Activated naive CD8-positive, alpha-beta T cell treated with anti-CD3 and anti-CD28 coated beads, Interleukin-2, amount 50 U/mL, for 24 hours (primary cell): ENCODE measurements at places on chromosomes 2 and 18.

DNA sequence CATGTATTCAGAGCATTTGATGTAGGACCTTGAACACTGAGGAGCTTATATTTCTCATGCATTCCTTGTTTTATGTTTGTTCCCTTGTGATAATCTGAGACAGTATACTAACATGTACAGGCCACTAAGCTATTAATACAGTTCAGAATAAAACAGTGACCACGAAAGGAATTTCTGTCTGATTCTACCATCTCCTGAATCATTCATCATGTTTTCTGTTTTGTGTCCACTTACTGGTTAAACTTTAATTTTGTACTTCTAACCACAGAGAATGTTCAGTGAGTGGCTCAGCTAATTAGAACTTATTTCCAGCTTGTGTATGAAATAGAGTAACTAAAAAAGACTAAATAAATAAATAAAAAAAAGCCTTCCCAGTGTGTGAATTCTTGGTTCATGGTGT lies 110.4 kb downstream of the LRP1B start:
- H3K4me1 ChIP-seq, result no peaks in the 10 kb centered on the region
- no peak overlapping the region for H3K4me3 ChIP-seq
- no peak for DNase-seq
- no peaks in the 10 kb centered on the region for H3K27me3 ChIP-seq

DNA sequence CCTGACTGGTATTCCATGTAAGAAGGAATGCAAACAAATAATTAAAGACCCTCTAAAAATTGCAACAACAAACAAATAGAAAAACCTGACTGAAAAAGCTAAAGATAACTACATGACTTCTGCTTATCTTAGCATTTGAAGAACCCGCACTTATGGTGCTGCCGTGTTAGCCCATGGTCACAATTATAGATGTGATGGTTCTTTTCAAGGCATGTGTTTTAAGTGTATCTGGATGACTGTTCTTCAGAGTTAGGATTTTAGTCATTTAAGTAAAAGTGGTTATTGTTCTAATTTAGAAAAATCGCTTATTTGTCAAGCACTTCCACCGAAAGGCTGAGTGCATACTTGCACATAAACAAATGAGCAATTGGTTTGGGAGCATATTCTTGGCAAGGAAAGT lies 77.3 kb downstream of the CPS1 start:
- no peaks in the 10 kb centered on the region for H3K36me3 ChIP-seq
- H3K4me3 ChIP-seq, result no peak overlapping the region
- H3K27me3 ChIP-seq, result no peaks in the 10 kb centered on the region
- no peak for DNase-seq
- no peak overlapping the region for H3K27ac ChIP-seq

DNA sequence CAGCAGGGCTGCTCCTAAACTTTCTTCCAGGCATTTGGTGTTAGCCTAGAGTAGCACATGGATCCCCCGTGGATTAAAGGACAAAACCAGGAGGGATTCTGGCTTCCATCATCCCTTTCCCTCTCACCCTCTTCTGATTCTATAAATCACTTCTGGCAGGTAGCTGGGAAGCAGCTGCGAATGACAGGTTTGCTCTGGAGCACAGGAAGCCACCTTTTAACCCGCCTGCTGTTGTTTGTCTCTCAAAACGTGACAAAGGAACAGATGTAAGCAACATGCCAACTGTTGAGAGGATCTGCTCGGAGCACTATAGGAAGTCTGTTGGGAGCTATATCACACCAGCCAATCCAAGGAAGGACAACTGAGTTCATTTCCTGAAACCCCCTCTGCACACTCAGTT lies 101.9 kb downstream of the ACTR2 start:
- no peaks in the 10 kb centered on the region for H3K36me3 ChIP-seq
- no peaks in the 10 kb centered on the region for H3K4me1 ChIP-seq
- no peak for DNase-seq
- no peaks in the 10 kb centered on the region for H3K27me3 ChIP-seq

DNA sequence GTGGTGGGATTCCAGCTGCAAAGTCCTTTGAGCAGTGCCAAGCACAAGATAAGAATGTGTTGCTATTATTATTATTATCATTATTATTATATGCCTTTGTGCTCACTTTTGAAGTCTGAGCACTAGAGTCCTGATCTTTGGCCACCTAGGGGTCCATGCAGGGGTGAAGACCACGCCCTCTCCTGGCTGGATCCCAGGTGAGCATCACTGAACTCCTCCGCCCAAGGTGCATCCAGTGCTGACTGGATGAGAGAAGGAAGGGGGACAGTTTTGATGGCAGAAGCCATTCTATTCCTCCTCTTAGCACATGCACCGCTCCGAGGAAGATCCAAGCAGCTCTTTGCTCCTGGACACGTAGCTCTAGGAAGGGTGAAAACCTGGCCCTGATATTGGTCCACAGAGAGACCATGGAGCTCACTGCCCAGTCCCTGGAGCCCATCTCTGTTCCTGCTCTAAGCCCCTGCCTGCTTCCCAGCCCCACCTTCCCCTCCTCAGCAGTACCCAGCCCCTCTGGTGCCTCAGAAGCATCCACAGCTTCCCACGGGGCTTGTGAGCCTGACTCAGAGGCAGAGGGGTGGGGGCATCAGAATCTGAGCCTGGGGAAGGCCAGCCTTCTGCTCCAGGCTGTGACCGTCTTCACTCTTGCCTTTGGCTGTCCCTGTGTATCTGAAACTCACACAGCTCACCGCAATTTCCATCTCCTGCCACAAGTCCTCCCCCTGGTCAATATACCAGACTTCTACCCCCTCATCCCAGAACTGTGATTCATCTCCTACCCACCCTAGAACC lies 45.4 kb downstream of the MCFD2 start:
- peaks cover 6% of the 10 kb centered on the region for H3K27me3 ChIP-seq
- no peak overlapping the region for H3K27ac ChIP-seq
- peaks cover 21% of the 10 kb centered on the region for H3K4me1 ChIP-seq
- no peak overlapping the region for H3K4me3 ChIP-seq

- H3K27me3 ChIP-seq, result no peaks in the 10 kb centered on the region
- no peak for DNase-seq
Observed at GRCh38 chr18:37055137-37055802, 226.3 kb downstream of the KIAA1328 start.

DNA sequence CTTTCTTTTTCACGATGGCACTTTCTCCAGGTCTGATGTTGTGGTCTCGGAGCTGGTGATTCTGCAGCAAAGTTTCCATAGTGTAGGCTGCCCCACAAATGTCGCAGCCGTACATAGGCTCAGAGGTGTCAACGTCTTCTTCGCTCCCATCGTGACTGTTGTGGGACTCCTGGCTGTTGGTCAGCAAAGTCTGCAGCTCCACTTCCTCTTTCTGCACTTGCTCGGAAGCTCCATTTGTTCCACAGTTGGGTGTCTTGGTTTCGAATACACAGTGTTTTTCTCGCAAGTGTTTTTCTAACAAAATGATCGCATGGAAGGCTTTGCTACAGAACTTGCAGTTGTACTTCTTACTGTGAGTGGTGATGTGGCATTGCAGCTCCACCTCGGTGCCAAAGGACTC lies 126.8 kb downstream of the ZNF521 start:
- H3K27me3 ChIP-seq, result no peaks in the 10 kb centered on the region
- no peaks in the 10 kb centered on the region for H3K4me1 ChIP-seq
- no peak overlapping the region for H3K27ac ChIP-seq

DNA sequence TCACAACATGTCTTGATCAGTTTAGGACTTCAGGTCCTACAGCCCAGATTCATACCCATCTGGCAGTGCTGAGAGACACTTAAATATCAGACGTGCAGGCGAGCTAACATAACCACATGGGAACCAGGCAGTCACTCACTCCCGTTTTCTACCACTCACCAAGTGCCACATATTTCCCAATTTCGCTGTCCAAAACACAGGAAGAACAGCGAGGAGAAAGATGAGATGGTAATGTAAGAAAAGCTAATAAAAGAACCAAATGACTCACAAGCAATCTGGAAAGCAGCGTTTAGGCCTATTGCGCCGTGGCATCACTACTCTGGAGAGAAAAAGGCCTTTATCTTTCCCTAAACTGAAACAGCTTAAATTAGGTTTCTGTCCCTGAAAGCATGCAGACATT lies 647.8 kb upstream of the SLC39A10 start:
- H3K4me3 ChIP-seq, result no peak overlapping the region
- H3K27me3 ChIP-seq, result no peaks in the 10 kb centered on the region
- H3K4me1 ChIP-seq, result no peaks in the 10 kb centered on the region
- DNase-seq, result no peak
- H3K36me3 ChIP-seq, result no peaks in the 10 kb centered on the region

- H3K27ac ChIP-seq, result no peak overlapping the region
- H3K4me1 ChIP-seq, result no peaks in the 10 kb centered on the region
- no peak overlapping the region for H3K4me3 ChIP-seq
- no peaks in the 10 kb centered on the region for H3K36me3 ChIP-seq
- H3K27me3 ChIP-seq, result no peaks in the 10 kb centered on the region
Observed at GRCh38 chr2:164754157-164755093, 87.2 kb downstream of the COBLL1 start.

DNA sequence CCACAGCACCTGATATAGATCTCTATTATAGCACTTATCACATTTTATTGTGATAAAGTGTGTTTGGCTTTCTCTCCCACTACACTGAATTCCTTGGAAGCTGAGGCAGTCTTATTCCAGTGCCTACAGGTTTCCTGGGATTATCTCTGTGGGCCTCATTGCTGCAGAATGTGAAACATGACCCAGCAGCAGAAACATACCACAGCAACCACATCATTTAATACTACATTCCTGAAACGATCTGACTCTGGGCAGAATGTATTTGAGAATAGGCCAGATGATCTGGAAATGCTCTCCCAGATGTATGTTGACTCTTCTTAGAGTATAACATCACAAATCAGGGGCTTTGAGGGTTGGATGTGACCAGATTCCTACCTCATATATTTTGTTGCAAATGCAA lies 323.5 kb upstream of the TANK start:
- H3K4me1 ChIP-seq, result no peaks in the 10 kb centered on the region
- no peak for DNase-seq
- H3K36me3 ChIP-seq, result no peaks in the 10 kb centered on the region
- no peaks in the 10 kb centered on the region for H3K27me3 ChIP-seq

DNA sequence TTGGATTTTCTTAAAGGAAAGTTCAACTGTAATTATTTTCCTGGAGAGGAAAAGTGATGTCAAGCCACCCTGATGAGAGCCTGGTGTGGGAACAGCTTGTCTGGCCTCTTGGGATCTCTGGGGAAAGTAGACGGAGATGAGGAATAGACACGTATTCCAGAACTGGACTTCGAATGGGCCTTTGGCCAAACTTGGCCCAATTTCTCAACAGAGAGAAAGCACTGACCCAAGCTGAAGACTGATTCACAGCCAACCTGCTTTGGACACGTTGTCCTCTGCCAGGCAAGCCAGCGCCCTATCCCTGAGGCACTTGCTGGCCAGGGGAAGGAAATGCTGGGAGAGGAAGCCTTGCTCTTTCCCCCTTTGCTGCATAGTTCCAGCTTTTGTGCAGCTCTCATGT lies 70.8 kb upstream of the CTAGE1 start:
- no peak for DNase-seq
- H3K4me1 ChIP-seq, result no peaks in the 10 kb centered on the region
- no peak overlapping the region for H3K27ac ChIP-seq
- H3K36me3 ChIP-seq, result no peaks in the 10 kb centered on the region
- H3K4me3 ChIP-seq, result no peak overlapping the region

DNA sequence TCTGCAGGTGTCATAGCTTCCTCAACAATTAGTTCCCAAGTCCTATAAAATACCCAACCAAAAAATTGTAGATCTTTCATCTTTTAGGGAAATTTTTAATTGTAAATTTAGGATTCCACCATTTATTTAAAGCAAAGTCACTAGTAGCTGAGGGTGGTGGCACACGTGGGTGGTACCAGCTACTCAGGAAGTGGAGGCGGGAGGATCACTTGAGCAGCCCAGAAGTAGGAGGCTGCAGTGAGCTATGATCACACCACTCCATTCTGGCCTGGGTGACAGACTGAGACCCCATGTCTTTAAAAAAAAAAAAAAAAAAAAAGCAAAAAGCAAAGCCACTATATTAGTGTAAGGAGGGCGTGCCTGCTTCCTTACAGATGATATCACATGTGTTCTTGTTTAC lies 60.3 kb upstream of the GREB1L start:
- no peak for DNase-seq
- peaks cover 2% of the 10 kb centered on the region for H3K4me1 ChIP-seq
- no peak overlapping the region for H3K4me3 ChIP-seq
- H3K27ac ChIP-seq, result no peak overlapping the region

DNA sequence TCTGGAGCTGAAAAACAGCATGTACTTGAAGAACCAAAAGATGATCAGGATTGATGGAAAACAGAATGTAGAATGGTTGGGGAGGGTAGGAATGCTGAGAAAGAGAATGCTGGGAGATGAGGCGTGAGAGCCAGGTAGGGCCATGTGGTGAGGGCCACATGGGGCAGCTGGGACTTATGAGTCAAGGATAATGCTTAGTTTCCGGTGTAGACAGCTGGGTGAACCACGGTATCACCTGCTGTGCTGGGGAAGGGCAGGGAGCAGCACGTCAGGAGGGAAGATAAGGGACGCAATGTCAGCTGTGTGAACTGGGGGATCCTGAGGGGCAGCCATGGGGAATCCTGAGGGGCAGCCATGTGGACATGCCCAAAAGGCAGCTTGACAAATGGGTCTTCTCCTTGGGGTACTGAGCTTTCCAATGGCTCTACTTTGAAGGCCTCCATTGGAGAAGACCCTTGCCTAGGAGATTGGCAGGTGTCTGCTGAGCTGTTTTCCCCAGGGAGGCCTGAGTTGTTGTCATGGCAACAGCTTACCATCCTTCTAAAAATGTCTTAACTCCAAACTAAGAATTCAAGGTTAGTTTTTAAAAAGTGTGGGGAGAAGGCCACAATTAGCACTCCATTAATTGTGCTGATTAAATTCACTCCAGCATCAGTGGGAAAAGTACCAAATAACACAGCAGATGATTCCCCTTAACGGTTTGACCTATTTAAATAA lies 51.1 kb downstream of the MTHFD2 start:
- peaks cover 3% of the 10 kb centered on the region for H3K36me3 ChIP-seq
- DNase-seq, result no peak
- no peaks in the 10 kb centered on the region for H3K4me1 ChIP-seq
- H3K27ac ChIP-seq, result no peak overlapping the region

DNA sequence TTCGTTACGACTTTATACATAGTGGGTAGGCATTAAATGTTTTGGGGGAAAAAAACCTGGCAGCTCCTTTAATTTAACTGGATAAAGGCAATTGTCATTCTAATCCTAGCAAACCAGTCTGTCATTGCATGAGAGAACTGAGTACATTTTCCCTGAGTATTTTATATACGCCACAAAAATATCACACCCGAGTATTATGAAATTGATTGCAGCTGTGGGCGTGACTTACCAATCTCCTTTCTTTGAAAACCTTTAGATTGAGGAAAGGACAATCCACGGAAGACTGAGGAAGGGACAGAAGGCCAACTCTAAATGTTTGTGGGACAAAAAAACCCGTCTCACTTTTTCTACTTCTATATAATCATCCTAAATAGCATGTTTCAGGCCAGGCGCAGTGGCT lies 9.0 kb downstream of the TM4SF20 start:
- no peaks in the 10 kb centered on the region for H3K36me3 ChIP-seq
- peaks cover 21% of the 10 kb centered on the region for H3K4me1 ChIP-seq
- H3K27me3 ChIP-seq, result no peaks in the 10 kb centered on the region
- no peak for DNase-seq
- no peak overlapping the region for H3K27ac ChIP-seq
- no peak overlapping the region for H3K4me3 ChIP-seq

GRCh38 chr2:15780234-15780633 lies 160.1 kb upstream of the MYCN start:
- no peak overlapping the region for H3K27ac ChIP-seq
- no peaks in the 10 kb centered on the region for H3K4me1 ChIP-seq
- peaks cover 2% of the 10 kb centered on the region for H3K27me3 ChIP-seq

GRCh38 chr18:30763902-30764350 lies 278.6 kb downstream of the DSC3 start:
- no peaks in the 10 kb centered on the region for H3K27me3 ChIP-seq
- DNase-seq, result no peak
- H3K4me1 ChIP-seq, result no peaks in the 10 kb centered on the region
- no peak overlapping the region for H3K4me3 ChIP-seq
- no peaks in the 10 kb centered on the region for H3K36me3 ChIP-seq
